ENCODE measurements at places on chromosomes 11 and 22. TPM values are rescaled to one million over a fixed set of nuclear protein-coding genes. Genes with fewer than 3 reads are reported as not detected.
A peak's percentile ranks its signal among the peaks of the same experiment; 100 is the strongest.

The HORMAD2 gene
- 9.0 TPM for total RNA-seq

The GAS2 gene
- not detected for total RNA-seq

The RFPL3 gene
- total RNA-seq = not detected

The PISD gene
- total RNA-seq = 75.3 TPM

The WBP2NL gene
- total RNA-seq = not detected

The ADAMTS8 gene
- total RNA-seq = not detected

The GPHA2 gene
- 0.80 TPM for total RNA-seq

The ENTHD1 gene
- not detected for total RNA-seq

The KRTAP5-1 gene
- total RNA-seq = not detected

The FGF3 gene
- total RNA-seq = not detected

The SYT13 gene
- total RNA-seq = not detected

The BIK gene
- total RNA-seq = 6.9 TPM

DNA sequence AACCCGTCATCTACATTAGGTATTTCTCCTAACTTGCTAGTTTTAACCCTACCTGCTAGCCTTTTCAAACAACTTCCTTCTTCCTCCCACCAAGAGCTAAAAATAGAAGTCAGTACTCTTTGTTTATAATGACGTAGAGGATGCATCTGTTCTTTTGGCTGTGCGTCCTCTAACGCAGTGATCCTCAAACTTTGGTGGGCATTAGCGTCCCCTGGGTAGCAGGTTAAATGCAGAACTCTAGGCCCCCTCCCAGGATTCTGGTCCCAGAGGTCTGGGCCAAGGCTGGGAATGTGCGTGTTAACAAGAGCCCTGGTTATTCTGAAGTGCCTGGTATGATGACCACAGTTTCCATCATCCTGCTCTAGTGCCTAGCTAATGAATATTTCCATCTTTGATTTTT, 67.6 kb downstream of the BARX2 start:
- no peak for DNase-seq

GRCh38 chr11:34730544-34731295, 109.8 kb downstream of the EHF start:
- DNase-seq = no peak

- DNase-seq = peak; percentile 68
Measured at GRCh38 chr11:132904091-132904490, 628.2 kb downstream of the OPCML start.

DNA sequence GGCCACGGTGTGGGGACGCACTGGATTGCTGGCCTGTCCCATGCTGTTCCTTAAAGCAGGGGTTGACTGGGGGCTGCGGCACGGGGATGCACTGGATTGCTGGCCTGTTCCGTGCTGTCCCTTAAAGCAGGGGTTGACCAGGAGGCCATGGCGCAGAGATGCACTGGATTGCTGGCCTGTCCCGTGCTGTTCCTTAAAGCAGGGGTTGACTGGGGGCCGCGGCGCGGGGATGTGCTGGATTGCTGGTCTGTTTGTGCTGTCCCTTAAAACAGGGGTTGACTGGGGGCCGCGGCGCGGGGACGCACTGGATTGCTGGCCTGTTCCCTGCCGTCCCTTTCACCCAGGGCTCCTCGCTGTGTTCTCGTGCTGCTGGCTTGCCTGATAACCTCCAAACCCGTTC, 383.4 kb downstream of the TBC1D22A start:
- DNase-seq = no peak

GRCh38 chr11:17445240-17445795, 31.3 kb downstream of the ABCC8 start:
- DNase-seq = no peak

DNA sequence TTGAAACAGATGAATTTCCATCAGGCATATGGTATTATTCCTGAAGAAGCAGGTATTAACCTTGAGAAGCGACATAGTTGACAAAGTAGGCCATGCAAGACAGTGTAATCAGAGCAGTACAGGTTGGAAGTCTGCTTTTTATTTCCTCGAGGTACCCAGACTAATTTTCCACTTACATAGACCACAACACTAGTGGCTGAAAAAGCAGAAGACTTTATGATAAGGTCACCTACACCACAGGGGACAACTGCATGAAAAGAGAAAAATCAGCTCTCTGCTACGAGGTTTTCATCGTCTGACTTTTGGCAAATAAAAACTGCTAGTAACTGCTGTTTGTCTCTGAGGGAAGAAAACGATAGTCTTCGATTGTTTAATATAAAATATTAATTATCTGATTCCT, 77.5 kb downstream of the CNTN5 start:
- peak; percentile 2 for DNase-seq

- no peak for DNase-seq
Measured at GRCh38 chr11:97622795-97623194, 1233.0 kb downstream of the JRKL start.

DNA sequence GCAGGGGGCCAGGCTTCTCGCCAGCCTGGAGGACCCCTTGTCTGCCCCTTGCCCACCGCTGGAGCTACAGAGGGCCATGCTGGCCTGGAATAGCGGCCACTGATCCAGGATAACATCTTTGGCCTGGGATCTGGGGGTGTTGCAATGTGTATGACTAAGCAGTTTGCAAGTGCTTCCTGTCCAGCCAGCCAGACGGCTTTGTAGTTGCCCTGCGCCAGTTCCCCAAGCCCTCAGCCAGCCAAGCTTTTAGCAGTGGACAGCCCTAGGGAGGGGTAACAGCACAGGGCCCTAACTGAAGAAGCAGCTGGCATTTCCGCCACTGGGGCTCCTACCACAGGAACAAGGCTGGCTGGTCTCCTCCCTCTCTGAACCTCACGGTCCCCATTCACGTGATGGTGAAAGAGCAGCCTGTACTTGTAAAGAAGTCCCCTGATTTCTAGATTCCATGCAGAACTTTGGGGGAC, 32.1 kb downstream of the UQCR10 start:
- peak; percentile 35 for DNase-seq

GRCh38 chr22:37016134-37016910, 2.9 kb downstream of the TST start:
- no peak for DNase-seq

GRCh38 chr11:126739499-126740145, 260.9 kb downstream of the KIRREL3 start:
- no peak for DNase-seq

- no peak for DNase-seq
Measured at GRCh38 chr22:40951795-40952605, 822 bp downstream of the RBX1 start.

DNA sequence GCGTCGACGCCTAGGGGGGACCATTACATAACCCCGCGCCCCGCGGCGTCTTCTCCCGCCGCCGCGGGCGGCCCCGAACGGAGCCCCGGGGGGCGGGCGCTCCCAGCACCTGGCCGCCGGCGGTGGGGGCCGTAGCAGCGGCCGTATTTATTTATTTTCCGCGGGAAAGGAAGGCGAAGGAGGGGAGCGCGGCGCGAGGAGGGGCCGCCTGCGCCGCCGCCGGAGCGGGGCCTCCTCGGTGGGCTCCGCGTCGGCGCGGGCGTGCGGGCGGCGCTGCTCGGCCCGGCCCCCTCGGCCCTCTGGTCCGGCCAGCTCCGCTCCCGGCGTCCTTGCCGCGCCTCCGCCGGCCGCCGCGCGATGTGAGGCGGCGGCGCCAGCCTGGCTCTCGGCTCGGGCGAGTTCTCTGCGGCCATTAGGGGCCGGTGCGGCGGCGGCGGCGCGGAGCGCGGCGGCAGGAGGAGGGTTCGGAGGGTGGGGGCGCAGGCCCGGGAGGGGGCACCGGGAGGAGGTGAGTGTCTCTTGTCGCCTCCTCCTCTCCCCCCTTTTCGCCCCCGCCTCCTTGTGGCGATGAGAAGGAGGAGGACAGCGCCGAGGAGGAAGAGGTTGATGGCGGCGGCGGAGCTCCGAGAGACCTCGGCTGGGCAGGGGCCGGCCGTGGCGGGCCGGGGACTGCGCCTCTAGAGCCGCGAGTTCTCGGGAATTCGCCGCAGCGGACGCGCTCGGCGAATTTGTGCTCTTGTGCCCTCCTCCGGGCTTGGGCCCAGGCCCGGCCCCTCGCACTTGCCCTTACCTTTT, at the start of gene EP300:
Gene EP300 (plus strand): TSS at position 570 of the 795 bp plus-strand sequence. CDS start 413 bp downstream, outside the sequence.
- DNase-seq = peak; percentile 91

DNA sequence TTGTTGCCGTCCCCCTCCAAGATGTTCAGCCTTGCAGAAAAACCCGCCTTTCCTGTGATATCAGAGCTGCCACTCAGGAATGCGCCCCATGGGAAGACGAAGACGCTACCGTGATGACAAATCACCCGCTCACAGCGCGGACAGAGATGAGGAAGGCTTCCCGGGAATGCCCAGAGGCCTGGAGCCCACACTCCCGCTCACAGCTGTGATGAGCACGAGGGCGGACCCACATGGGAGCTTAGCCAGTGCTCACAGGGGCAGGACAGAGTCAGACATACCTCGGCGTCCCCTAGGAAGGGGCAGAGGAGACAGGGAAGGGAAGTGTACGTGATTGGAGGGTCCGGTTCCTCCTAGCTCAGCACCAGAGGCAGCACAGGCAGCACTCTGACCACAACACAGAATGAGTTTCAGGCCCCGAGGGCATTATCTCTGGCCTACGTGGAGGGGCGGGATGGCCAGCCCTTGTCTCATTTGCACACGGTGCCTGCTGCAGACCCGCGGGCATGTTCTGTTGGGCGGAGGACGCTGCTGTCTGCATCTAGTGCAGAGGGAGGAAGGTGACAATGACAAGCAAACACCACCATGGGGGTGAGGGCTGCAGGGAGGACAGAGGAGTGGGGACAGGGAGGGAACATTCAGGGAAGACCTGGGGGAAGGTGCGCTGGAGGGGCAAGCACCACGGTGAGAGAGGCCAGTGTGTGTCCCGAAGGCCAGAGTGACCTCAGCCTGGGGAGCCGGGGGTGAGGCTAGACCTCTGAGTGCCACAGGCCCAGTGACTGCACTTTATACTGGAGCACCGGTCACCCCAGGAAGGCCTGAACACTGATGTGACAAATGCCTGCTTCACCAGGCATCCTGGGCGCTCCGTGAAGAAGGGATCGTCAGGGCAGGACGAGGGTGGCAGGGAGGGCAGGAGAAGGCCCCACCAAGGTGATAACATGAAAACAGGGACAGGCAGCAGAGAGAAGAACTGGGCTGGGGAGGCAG, 79.6 kb downstream of the CELSR1 start:
- no peak for DNase-seq

- no peak for DNase-seq
Measured at GRCh38 chr11:1005928-1006327, 30.6 kb downstream of the MUC6 start.

- DNase-seq = no peak
Measured at GRCh38 chr11:125952559-125952958, 6.7 kb downstream of the VSIG10L2 start.

DNA sequence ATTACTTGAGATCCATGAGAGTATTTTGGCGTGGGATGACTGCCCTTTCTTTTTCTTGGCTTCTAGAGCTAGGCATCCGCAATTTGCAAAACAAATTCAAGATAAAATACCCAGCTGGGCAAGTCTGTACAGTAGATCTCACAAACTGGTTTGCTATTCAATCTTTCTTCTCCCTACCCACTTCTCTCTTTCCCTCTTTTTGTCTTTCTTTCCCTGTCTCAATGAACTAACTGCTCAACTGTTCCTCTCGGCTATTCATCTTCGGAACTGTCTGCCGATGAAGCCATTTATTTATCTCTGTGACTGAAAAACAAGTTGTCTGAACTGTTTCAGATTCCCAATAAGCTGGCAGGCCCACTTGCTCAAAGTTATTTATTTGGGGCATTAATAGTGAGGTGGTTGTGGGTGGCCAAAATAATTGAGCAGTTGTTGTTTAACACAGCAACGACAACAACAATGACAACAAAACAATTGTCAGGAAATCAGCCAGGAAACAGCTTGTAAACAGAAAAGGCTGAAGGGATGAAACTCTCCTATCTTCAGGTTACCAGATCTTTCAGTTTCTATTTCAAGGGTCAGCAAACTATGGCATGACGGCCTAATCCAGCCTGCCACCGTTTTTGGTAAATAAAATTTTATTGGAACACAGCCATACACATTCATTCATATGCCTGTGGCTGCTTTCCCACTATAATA, 76.0 kb upstream of the MTMR2 start:
- DNase-seq = no peak

DNA sequence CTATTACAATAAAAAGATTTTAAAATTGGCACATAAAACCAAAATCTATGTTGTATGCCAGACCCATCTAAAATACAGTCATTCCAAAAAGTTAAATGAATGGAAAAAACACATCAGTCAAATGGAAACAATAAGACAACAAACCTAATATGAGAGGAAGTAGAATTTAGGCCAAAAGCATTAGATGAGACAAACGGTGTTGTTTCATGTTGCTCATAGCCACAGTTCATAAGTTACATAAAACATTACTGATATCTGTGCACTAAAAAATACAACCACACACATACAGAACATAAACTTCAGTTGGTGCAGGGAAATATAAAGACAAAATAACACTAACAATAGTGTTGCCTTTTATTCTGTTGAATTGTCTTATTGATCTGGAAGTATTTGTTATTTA, 661.9 kb downstream of the CNTN5 start:
- no peak for DNase-seq

GRCh38 chr11:19912958-19913892, 200.6 kb downstream of the NAV2 start:
- DNase-seq = peak; percentile 94

- no peak for DNase-seq
Measured at GRCh38 chr11:47035108-47035507, 98.5 kb downstream of the CSTPP1 start.

DNA sequence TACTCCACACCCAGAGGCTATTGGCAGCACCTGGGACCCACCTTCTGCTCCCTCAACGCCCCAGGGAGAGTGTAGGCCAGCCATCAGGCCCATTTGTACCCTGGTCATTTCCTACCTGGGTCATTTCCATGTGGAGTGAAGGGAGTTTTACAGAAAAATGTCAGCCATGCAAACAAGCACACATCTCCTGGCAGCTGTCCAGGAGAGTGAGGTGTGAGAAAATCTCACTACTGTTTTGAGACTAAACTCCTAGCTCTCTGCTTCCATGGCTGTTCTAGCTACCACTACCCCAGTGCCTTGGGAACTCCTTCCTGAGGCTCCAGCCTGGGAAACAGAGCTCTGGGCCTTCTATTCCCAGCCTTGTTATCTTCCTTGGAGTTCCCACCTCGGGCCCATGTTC, 2.8 kb upstream of the TMPRSS13 start:
- DNase-seq = no peak

DNA sequence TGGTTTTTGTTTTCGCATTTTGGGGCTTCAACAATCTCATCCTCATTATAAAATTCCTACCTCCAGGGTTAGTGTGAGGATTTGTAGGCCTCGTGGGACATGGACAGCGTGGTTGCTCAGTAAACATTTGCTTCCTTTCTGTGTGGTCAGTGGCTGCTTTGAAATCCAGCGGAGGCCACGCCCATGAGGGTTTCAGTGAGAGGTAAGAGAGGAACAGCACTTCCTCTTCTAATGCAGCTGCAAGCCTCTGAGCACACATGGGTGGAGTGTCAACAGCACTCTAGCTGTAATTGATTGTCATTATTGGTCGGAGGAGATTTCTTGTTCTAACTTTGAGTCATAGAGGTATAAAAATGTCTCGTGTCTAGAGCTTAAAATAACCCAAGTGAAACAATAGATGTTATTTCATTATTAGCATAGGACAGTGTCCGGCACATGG, 6.0 kb upstream of the ARHGAP42 start:
- DNase-seq = no peak

GRCh38 chr11:122661182-122661945, 5.8 kb downstream of the UBASH3B start:
- peak; percentile 96 for DNase-seq

All from G401 (cell line).